ENCODE measurements at places on chromosomes 4 and X. TPM values are rescaled to one million over a fixed set of nuclear protein-coding genes. Genes with fewer than 3 reads are reported as not detected.

GRCh38 chr4:85498068-85498733 lies 23.3 kb downstream of the ARHGAP24 start:
- no peak overlapping the region for H3K27ac ChIP-seq
- no peak overlapping the region for H3K4me3 ChIP-seq
- H3K36me3 ChIP-seq = no peaks in the 10 kb centered on the region

The VBP1 gene
- total RNA-seq = 54.8 TPM

GRCh38 chrX:103554687-103555424 lies 30.5 kb upstream of the TCEAL4 start:
- no peak overlapping the region for H3K27ac ChIP-seq
- H3K4me3 ChIP-seq = no peak overlapping the region
- no peak for DNase-seq
- no peaks in the 10 kb centered on the region for H3K27me3 ChIP-seq

The NMU gene
- total RNA-seq = not detected

The RNF175 gene
- total RNA-seq = not detected

DNA sequence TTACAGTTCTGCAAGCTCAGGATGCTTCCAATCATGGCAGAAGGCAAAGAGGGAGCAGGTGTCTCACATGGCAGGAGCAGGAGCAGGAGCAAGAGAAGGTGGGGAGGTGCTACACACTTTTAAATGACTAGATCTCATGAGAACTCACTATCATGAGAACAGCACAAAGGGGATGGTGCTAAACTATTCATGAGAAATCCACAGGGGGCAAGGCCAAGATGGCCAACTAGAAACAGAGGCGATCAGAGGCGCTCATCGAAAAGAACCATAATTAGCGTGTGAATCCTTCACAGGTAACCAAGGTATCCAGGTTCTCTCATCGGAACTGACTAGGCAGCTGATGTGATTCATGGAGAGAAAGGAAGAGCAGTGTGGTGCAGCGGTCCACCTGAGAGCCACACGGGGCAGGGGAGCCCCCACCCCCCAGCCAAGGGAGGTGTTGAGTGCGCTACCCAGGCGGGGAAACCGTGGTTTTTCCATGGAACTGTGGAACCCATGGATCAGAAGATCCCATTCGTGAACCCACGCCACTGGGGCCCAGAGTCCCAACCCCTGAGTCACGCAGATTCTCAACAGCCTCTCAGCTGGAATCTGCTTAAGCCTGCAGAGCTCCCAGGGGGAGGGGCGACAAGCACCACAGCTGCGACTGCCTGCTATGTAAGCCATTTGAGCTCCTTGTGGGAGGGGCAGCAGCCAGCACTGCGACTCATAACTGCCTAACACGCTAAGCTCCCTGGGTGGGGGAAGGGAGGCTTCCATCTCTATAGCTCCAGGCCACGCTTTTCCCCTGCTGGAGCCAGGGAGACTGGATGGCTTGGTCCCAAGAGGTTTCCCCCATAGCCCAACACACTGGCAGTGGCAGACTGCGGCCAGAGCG lies 46.7 kb downstream of the FGF16 start:
- no peaks in the 10 kb centered on the region for H3K4me1 ChIP-seq
- DNase-seq = peak; percentile 54
- H3K36me3 ChIP-seq = no peaks in the 10 kb centered on the region
- no peak overlapping the region for H3K27ac ChIP-seq

DNA sequence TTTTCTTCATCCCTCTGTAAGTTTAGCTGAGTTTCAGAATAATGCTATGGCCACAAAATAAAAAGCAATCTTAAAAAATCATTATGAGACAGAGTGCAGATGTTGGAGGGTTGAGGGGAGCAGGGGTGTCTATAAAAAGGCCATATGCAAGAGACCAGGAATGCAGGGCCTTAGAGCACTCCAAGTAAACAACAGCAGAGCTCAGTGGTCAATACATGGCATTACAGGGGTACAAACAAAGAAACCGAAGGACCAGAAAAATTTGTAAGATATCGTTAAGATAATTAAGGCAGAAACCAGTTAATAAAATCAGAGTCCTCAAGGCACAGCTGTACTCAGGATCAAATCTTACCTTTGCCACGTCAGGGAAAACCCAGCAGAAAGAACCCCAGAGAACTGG lies 28.4 kb upstream of the NDST3 start:
- H3K27ac ChIP-seq = no peak overlapping the region
- DNase-seq = no peak
- no peaks in the 10 kb centered on the region for H3K36me3 ChIP-seq
- H3K4me3 ChIP-seq = no peak overlapping the region

The PAK3 gene
- total RNA-seq = not detected

The TCEAL7 gene
- total RNA-seq = not detected

GRCh38 chrX:93673869-93674271 lies at the start of gene FAM133A:
TSS of gene FAM133A (plus strand) at chrX:93674206. CDS start at chrX:93709420, 35,214 bp downstream.
- no peaks in the 10 kb centered on the region for H3K27me3 ChIP-seq
- no peaks in the 10 kb centered on the region for H3K4me1 ChIP-seq
- H3K27ac ChIP-seq = no peak within 1 kb of the TSS
- H3K4me3 ChIP-seq = no peak within 1 kb of the TSS

DNA sequence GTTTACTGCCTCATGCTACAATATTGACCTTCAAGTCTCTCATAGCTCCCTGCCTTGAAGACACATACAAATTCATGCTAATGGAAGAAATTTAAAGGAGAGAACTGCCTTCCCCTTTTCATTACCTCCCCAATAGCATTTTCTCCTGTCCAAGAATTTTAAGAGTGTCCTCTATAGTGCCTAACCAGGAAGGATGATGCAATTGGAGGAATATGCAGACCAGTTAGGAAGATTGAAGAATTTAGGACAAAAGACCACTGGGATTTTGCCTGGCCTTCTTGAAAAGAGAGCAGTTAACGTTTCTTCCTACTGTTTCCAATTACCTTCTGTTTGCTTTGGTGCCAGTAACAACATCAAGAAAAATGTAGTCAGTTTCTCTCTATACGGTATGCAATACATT lies 443.9 kb downstream of the INPP4B start:
- DNase-seq = no peak
- no peak overlapping the region for H3K4me3 ChIP-seq
- no peaks in the 10 kb centered on the region for H3K27me3 ChIP-seq
- no peaks in the 10 kb centered on the region for H3K4me1 ChIP-seq

GRCh38 chr4:15428611-15429010 lies 778 bp downstream of the C1QTNF7 start:
- H3K27me3 ChIP-seq = no peaks in the 10 kb centered on the region
- H3K36me3 ChIP-seq = no peaks in the 10 kb centered on the region
- no peak overlapping the region for H3K4me3 ChIP-seq

The REELD1 gene
- not detected for total RNA-seq

DNA sequence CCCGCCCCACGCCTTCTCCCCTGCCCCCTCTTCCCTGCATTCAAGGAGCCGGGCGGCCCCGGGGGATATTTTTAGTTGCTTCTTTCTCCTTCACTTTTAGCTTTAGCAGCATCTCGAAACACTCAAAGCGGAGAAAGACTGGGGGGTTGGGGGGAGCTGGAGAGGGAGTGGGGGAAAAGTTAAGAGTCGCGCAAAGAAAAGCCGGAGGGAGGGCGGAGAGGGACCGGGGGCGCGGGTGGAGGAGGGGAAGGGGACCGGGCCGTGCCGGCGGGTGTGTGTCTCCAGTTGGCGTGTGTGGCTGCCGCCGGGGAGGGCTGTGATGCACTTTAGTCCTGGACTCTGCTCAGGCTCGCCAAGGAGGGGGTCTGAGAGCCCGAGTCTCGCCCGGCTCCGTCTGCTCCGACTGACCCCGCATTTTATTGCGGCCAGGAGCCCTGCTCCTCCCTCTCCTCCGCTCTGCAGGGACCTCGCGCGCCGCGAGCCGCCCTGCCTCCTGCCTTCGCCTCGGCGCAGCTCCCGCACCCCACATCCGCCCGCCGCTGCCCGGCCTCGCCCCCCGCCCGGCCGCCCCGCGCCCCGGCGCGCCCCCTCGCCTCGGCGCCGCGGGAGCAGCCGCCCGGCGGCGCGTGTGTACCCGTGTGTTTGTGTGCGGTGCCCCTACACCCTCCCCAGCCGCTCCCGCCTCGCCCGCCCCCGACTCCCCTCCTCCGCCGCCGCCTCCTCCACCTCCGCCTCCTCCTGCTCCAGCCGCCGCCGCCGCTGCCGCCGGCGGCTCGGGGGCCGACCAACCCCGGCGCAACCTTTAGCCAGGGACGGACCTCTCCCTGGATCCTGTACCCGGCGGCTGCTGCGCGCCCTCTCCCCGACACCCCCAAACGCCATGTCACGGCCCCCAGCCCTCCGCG lies 1.4 kb downstream of the ZNF827 start:
- H3K4me1 ChIP-seq = peaks cover 5% of the 10 kb centered on the region
- peak; percentile 54 for DNase-seq
- H3K27me3 ChIP-seq = no peaks in the 10 kb centered on the region
- peak overlapping the region; percentile 64 for H3K4me3 ChIP-seq
- no peaks in the 10 kb centered on the region for H3K36me3 ChIP-seq
- H3K27ac ChIP-seq = peak overlapping the region; percentile 83

The IQSEC2 gene
- total RNA-seq = 1.8 TPM

DNA sequence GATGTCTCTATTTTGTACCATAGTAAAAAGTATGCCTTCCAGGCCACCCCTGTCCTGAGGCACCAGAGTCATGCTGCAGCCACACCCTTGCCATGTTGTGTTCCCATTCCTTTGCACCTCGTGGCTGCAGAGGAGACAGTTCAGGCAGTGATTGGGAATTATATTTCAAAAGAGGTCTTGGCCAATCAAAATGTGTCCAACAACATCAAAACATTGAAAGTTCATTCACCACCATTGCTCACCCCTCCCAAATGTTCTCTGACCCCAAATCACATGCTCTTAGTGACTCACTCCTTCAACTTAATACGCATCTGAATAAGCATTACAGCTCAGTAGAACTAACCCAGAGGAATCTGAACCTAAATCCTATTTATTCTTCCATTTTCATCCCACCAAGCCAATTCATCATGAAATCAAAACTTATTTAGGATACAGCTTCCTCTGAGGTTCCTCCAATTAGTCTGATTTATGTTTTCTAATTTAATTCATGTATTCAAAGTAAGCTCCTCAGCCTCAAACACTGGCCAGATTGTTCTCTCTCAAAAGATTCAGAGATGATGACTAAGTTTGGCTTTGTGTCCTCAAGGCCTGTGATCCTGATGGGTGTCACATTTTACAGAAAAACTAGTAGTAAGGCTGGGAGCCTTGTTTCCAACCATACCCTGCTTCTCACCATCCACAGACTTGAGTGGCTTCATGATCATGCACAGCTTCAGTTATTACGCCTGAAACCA lies 323.2 kb upstream of the INTU start:
- DNase-seq = no peak
- no peaks in the 10 kb centered on the region for H3K36me3 ChIP-seq
- H3K4me1 ChIP-seq = no peaks in the 10 kb centered on the region
- H3K27ac ChIP-seq = no peak overlapping the region
- H3K4me3 ChIP-seq = no peak overlapping the region
- no peaks in the 10 kb centered on the region for H3K27me3 ChIP-seq

GRCh38 chrX:94366616-94367015 lies 692.6 kb downstream of the FAM133A start:
- H3K27ac ChIP-seq = no peak overlapping the region
- H3K4me3 ChIP-seq = no peak overlapping the region
- H3K36me3 ChIP-seq = no peaks in the 10 kb centered on the region

The PABPC5 gene
- not detected for total RNA-seq

The FAM193A gene
- total RNA-seq = 28.7 TPM

DNA sequence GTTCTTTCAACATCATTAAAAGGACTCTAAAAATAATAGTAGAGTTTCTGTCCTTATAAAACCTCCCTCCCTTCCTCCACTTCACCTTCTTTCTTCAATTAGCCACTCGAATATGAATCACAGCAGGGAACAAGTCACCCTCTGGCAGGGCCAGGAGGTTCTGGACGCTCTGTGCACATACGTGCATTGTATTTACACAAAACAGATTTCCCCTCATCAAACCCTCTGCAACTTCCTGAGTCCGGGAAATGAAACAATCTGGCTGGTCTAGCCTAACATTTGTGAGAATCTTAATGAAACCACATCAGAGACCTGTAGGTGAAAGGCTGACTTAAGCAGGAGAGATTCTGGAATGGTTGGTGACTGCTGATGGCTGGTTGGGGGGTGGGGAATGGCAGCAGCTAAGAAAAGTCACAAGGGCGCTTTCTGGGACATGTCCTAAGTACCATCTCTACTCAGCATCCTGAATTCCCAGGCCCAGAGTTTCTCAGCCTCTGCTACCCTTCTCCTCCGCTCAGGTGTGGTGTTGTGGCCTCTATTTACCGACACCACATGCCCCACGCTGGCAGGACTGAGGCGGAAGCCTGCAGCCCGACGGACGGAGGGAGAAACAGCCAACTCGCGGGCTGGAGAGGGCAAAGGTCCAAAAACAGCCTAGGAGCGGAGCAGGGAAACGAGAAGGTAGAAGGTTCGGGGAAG lies 1.0 kb downstream of the ZDHHC9 start:
- H3K4me3 ChIP-seq = peak overlapping the region; percentile 84
- H3K27me3 ChIP-seq = no peaks in the 10 kb centered on the region
- H3K27ac ChIP-seq = peak overlapping the region; percentile 89

The MAP3K15 gene
- 1.5 TPM for total RNA-seq

- H3K4me1 ChIP-seq = no peaks in the 10 kb centered on the region
- no peak for DNase-seq
- no peak overlapping the region for H3K27ac ChIP-seq
- no peaks in the 10 kb centered on the region for H3K27me3 ChIP-seq
Measured at GRCh38 chrX:7891928-7892327, 35.3 kb downstream of the PNPLA4 start.

DNA sequence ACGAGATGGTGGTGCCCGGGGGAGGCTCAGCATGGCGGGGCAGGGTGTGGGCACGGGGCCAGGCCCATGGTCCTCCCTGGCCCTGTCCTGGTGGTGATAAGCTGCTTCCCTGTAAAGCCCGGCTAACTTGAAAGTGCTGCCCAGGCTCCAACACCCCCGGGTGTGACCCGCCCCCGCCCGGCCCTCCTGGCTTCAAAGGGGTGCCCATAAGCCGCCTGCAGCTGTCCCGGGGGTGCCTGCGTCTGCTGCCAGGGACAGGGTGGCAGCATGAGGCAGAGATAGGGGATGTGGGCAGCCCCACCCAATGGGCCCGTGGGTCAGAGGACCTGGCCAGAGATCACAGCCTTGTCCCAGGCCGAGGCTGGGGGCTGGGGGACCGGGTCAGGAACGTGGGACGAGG lies 18.1 kb downstream of the FGFRL1 start:
- H3K36me3 ChIP-seq = no peaks in the 10 kb centered on the region
- H3K4me3 ChIP-seq = no peak overlapping the region
- no peaks in the 10 kb centered on the region for H3K4me1 ChIP-seq
- H3K27me3 ChIP-seq = no peaks in the 10 kb centered on the region
- no peak for DNase-seq

Data from Caco-2 (cell line).